Stimulated activated CD4-positive, alpha-beta T cell treated with anti-CD3 and anti-CD28 coated beads, TNF-alpha, amount 100 ng/mL, for 24 hours (primary cell): ENCODE measurements at places on chromosomes 2 and 18.

DNA sequence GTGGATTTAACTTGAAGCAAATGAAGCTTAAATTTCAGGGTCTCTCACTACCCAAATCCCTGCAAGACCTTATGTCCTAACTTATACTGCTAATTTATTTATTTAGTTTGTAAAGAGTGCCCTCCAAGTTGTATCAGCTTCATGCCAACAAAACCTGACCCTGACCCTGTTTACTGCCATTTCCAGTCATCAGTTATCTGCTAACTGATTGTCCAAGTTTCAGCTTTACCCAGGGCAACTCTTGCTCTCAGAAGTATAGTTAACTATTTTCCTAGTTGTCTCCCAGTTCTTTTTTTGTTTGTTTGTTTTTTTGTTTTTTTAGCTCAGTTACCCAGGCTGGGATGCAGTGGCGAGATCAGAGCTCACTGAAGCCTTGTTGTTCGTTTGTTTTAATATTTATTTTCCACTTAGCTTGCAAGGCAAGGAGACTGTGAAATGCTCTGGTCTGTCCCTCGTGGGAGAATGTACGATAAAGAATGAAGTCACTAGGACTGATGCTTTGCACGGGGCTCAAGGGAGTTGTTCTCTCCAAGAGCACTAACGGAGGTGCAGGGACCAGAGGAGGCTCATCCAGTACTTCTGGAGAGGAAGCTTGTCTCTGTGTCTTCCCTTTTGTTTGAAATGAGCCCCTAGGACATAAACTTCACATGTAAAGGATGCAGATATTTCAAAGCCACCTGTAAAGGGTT, 35.3 kb downstream of the MYOM1 start:
- no peak for DNase-seq

DNA sequence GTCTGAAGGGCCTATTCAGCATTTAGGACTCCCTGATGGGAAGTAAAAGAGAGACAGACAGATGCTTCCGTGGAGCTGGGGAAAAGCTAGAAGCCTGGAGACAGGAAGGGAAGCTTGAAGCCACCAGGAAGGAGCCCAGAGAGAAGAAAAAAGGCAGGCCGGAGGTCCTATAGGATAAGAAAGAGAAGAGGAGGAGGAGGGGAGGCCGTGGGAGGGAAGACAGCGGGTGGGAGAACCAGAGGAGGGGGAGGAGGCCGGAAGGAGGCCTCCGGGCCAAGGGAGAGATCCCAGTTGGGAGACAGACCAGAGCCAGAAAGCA, 107.1 kb upstream of the PKDCC start:
- no peak for DNase-seq

DNA sequence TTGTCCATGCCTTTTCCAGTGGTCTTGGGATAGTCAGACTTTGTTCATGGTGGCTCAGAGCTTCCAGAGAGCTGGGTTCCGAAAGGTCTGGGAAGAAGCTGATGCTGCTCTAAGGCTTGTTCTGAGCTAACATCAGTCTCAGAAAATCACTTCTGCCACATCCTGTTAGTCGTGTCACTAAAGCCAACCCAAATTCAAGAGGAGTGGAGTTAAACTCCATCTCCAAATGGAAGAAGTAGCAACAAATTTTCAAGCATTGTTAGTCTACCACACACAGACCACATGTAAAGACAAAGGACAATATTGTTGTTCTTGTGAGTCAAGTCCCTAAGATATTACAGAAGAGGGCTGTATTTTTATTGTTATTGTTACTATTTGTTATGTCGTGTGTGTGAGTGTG, 77.8 kb downstream of the PID1 start:
- DNase-seq: no peak

DNA sequence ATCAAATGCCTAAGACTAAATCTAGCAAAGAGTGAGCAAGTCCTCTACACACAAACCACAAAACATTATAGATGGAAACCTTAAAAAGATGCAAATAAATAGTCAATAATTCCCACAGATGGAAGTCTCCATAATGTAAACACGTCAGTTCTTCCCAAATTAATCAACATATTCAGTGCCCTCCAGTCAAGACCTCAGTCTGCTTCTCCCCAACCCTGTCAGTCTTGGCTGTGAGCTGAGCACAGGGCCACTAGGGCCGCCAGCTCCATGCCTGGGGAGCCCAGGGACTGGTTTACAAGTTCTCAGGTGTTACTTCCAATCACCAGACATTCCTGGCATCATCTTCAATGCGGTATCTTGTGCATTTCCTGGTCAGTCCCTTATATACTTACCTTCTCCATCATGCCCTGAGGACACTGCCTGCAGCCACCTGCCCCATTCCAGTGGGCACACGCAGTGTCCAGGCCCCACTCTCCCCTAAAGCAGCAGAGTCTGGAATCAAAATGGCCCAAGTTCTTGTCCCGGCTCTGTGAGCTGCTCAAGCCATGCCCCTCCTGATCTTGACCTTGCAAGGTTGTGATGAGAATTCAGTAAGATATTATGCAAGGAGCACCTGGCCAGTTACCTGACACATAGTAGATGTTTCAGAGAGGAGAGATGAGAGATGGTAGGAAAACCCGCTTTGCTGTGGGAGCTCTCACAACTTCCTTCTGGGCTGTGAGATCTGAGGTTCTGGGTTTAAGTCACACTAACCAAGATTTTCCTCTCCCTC, 207.9 kb upstream of the RAB6C start:
- no peak for DNase-seq

GRCh38 chr2:119073213-119073612, 85.3 kb downstream of the C1QL2 start:
- no peak for DNase-seq
